ENCODE measurements at places on chromosomes 5 and 9.

DNA sequence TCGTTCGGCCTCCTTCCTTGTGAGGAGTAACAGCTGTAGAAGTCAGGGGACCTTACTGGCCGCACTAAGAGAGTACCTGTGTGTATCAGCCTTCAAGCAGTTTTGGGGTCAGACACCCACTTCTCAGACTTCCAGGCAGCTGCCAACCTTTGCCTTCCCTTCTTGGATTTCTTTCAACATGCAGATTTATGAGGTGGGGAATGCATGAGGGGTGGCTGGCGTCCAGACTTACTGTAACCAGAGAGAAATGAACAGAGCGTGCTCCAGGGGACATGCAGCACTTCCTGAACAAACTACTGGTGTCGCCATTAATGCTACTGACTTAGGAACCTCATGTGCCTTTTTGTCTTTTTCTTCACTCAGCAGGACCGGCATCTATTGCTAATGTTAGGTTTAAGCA, 46.7 kb downstream of the INSYN2B start:
- DNase-seq, result no peak

DNA sequence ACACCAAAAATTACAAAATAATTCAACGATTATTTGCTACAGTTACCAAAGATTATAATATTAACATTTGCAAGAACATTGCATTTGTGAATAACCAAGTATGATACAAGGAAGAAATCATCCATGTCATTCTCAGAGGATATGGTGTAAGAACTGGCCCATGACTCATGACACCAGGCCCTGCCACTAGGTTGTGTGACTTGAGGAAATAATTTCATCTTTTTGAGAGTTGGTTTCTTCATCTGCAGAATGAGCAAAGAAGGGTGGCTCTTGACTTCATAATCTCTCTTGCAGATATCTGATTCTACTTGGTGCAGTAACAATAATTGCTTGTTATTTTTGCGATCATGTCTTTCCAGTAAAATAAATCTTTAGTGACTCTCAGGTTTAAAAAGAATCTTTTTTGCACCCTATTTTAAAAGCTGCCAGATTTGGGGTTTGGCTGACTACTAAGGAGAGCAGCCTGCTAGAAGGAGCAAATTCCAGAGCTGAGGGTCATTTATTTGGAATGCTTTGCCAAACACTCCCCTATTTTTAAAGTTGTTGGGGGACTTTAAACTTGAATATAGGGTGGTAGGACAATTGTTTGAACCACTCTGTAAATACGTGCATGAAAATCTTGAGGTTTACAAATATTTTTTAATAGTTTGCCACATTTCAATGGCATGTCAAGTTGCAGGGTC, 23.5 kb downstream of the ITGA1 start:
- DNase-seq, result no peak

GRCh38 chr5:31717561-31717960, 78.6 kb downstream of the PDZD2 start:
- DNase-seq, result no peak

GRCh38 chr5:73896668-73897067, 270.7 kb downstream of the ARHGEF28 start:
- no peak for DNase-seq

GRCh38 chr9:8486095-8486494, 686.5 kb upstream of the DMAC1 start:
- DNase-seq, result no peak

- DNase-seq, result no peak
Measured at GRCh38 chr9:130039528-130040147, 3.4 kb downstream of the FNBP1 start.

GRCh38 chr9:90038763-90039162, 434.0 kb downstream of the GADD45G start:
- DNase-seq, result no peak

DNA sequence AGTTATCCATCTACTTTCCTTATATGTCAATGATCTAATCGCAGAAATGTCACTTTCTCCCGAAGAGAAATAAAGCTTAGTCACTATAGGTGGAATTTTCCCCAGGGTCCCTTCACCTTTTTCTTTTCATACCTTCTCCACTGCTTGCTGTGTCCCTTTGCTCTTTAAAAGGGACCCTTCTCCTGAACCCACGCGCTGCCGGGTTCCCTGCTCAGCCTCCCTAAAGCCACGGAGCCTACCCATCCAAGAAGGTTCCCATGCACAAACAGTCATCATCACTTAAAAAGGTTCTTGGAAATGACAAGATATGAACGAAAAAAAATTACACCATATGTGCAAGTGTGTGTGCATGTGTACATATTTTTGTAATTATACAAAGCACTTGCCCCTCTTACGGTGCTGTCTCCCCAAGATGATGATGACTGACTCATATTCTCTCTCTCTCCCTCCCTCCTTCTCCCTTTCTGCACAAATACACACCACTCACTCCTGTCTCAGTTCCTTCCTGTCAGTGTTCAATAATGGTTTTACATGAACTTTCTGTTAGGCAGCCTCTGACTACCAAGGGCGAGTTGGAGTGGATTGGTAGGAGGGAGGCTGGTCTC, 1.5 kb upstream of the PTPRD start:
- DNase-seq, result no peak

- DNase-seq, result no peak
Measured at GRCh38 chr9:127186806-127187205, 64.4 kb upstream of the ANGPTL2 start.

- no peak for DNase-seq
Measured at GRCh38 chr9:37986771-37987258, 82.2 kb downstream of the SHB start.

- no peak for DNase-seq
Measured at GRCh38 chr9:30116673-30117217, 2267.7 kb upstream of the ACO1 start.

Measured in stimulated activated CD4-positive, alpha-beta T cell treated with anti-CD3 and anti-CD28 coated beads, Interleukin-1b, Interleukin-23, amount 100 ng/mL, for 4 hours (primary cell).